Right atrium auricular region (tissue), 2 donors: ENCODE measurements at places on chromosomes 7 and 10. TPM values are rescaled to one million over a fixed set of nuclear protein-coding genes. Genes with fewer than 3 reads are reported as not detected.

- no peak for DNase-seq
Measured at GRCh38 chr10:77116904-77117303, 520.7 kb downstream of the KCNMA1 start.

DNA sequence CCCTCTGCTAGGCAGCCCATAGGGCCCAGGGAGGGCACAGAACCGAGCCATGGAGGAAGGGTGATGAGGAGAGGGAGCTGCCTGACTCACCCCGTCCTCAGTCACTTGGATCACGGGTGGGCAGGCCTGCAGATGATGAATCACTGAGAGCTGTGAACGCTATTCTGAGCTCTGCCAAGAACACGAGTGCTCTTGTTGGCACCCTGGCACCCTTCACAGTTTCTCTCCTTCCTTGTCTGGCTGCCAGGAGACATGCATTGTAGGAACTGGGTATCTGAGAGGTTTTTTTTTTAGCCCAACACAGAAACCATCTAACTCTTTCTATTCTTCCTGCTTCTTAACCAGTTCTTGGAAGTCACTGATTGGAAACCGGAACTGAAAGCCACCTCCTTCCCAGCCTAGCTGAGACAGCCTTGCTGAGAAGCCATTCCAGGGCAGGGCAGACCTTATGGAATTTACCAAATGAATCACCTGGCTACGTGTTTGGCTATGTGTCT lies 82.1 kb downstream of the SLC37A3 start:
- DNase-seq: peak; percentile 90

- no peak for DNase-seq
Measured at GRCh38 chr10:132572545-132572937, 35.0 kb downstream of the INPP5A start.

The ZNF273 gene
- 1.6 TPM for total RNA-seq

DNA sequence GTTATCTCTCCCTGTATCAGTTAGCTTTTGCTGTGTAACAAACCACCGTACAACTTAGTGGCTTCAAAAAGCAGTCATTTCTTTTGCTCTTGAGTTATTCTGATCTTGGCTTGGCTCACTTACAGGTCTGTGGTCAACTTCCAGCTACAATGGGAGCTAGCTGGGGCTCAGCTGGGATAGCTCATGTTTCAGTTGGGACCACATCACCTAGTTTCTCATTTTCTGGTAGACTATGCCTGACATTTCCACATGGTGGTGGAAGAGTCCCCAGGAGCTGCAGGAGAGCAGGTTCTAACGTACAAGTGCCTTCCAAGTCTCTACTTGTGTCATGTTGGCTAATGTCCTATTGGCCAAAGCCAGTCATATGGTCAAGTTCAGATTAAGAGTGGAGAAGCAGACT lies 25.8 kb upstream of the PIP4K2A start:
- DNase-seq: no peak

DNA sequence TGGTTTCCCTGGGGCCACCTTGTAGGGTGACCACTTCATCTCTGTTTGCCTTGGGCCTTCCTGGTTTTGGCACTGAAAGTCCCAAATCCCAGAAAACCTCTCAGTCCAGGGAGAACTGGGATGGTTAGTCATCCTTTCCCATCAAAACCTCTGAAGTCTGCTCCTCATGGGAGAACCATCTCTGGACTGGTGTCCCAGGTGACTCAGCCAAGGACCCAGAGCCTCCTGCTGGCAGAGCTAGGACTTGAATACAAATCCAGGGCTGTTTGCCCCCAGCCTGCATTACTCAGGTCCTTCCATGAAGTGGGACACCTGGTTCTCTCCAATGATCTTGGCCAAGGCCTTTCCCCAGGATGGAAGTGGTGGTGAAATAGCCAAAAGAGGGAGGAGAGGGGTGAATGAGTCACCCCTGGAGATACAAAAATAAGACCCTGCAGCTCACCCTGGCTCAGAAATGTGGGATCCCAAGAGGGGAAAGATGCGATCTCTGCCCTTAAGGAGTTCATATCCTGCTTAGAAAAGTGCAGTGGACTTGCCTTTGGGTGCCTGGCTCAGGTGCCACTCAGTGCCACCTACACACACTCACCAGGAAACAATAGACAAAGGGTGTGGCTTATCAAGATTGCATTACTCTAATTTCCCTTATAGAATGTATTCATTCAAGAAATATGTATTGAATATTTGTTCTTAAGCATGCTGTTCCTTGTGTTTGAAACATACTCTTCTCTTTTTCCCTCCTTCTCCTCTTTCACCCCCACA lies 22.0 kb downstream of the ADRA2A start:
- no peak for DNase-seq

GRCh38 chr10:21336476-21337170 lies 188.9 kb downstream of the SKIDA1 start:
- peak; percentile 73 for DNase-seq

- DNase-seq: no peak
Measured at GRCh38 chr7:151742713-151743480, 134.0 kb downstream of the PRKAG2 start.
